ENCODE measurements at places on chromosomes 1 and 21.

- no peak for DNase-seq
These were observed 54.2 kb downstream of the IGSF5 start for GRCh38 chr21:39799178-39799577.

GRCh38 chr1:75996196-75996595 lies 64.0 kb upstream of the ASB17 start:
- DNase-seq, result no peak

GRCh38 chr1:66533804-66534740 lies at the start of gene SGIP1:
TSS of gene SGIP1 (plus strand) at chr1:66534153. CDS start at chr1:66534359, 206 bp downstream.
- DNase-seq, result peak; percentile 53

GRCh38 chr1:24141311-24141997 lies 1.5 kb downstream of the IL22RA1 start:
- no peak for DNase-seq

GRCh38 chr1:199472018-199472417 lies 555.5 kb upstream of the NR5A2 start:
- DNase-seq, result no peak

DNA sequence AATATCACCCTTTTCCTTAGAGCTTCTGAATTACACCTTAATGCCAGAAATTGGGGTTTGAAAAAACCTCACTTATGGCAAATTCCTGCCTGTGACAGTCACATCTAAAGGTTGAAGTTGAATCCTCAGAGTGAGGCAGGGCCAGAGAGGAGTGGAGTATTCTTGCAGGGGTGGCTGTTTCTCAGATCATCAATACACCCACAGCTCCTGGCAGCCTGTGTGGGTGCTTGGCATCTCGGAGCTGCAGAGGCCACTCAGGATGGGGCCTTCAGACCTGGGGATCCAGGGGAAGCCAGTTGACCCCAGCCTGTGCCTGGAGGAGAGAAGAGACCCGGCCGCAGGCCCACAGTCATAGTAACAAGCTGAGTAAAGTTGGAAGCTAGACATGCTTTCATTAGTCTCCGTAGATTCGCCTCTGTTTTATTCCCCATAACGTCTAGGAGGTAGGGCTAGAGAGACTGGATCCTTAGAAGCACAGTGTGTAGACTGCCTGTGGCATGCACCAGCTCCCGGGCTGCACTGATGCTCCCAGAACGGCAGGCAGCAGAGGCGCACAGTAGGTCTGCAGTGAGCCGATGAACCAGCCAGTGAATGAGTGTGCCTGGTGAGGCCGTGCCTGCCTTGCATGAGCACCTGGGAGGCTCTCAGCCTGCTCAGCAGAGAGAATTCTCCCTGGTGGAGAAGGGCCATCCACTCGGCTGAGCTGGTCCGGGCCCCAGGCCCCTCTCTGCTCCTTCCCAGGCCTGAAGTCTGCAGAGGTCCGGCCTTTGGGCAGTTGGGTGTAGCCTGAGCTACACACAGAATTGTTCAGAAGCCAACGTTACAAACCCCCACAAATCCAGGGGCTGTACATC lies 42.9 kb downstream of the TFF3 start:
- no peak for DNase-seq

DNA sequence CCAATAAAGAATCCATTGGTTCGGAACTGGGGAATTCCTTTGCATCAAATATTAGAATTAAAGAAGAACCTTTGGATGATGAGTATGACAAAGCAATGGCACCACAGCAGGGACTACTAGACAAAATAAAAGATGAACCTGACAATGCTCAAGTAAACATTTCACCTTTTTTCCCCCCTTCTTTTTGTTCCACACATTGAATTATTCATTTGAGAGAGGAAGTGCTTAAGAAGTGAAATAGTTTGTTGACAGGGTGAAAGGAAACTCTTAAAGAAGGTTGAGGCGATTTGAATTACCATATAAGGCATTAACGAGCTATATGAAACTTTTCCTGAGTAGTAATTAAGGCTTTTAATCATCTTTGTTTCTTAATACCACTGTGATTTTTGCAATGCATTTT lies 93.1 kb downstream of the ZMYM4 start:
- no peak for DNase-seq

DNA sequence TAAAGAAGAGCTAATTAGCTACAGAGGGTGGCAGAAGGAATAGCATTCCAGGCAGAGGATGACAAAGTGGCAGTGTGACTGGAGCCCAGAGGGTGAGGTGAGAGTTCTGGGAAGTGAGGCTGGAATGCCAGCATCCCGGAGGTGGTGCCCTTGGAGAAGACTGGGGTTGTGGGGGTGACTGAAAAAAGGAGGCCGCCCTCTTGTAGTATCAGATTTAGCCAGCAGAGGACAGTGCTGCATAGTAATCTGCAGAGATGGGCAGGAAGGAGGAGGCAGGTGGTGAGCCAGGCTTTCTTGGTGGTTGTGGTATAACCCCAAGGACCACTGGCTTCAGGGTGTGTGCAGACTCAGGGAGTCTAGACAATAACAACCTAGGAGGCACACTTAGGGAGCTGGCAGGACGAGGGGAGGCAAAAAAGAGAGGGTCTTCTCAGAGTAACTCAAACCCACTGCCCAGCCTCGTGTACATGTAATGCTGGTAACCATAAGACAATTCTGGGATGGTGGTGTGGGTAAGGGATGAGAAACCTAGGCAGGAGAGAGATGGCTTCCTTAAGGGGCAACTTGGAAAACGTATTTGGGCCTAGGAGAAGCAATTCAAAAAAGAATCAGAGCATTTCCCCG lies 30.5 kb downstream of the MROH7 start:
- DNase-seq, result peak; percentile 18

DNA sequence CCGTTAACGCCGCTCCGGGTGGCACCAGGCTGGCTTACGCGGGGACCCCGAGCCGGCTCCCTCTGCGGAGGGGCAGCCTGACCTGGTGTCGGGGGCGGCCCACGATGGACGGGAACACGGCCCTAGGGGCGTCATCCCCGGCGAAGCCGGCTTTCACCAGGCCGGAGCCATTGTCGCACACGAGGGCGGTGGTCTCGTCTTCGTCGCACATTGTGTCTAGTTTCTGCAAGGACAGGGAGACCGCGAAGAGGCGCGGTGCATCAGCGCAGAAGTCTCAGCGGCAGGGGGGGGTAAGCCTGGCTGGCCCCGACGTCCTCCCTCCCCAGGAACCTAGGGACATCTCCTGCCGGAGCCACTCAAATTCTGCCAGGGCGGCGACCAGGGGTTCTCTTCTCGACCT lies 989 bp downstream of the ACTA1 start:
- no peak for DNase-seq

DNA sequence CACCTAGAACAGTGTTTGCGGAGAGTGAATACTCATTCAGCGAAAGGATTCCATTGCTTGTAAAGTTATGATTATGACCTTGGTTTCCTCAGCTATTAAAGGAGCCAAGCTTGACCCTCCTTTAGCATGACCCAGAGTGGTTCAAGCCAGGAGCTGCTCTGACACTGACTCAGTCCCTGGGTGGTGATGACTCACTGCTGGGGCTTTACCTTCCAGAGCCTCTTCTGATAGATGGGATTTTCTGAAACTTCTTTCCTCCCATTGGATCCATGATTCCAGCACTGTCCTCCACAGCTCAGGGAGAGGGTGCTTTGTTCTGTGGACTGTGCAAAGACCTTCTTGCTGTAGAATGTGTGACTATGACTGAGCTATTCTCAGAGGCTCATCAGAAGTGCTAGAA lies 77.4 kb downstream of the S1PR1 start:
- DNase-seq, result no peak

DNA sequence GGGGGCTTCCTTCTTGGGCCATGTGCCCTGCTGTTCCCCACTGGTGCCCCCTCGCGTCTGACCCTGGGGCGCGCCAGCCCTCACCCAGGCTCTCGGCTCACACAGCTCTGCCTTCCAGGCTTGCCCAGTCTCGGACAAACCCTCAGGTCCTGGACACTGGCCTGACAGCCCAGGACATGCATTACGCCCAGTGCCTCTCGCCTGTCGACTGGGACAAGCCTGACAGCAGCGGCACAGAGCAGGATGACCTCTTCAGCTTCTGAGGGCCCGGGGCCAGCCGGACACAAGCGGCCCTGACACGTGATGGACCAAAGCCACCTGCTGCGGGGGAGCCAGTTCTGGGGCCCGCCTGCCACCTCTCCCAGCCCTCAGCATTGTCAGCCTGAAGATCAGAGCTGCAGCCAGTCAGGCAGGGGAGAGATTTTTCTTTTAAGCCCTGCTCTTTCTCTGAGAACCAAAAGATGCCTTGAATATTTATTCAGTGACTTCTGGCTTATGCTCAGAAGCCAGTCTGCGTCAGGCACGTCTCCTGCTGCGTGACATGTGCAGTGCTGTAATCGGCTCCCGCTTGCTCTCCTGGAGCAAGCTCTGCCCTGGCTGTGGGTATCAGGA lies 23.4 kb downstream of the LDLRAP1 start:
- no peak for DNase-seq
